ENCODE measurements at places on chromosomes 3 and 15.

DNA sequence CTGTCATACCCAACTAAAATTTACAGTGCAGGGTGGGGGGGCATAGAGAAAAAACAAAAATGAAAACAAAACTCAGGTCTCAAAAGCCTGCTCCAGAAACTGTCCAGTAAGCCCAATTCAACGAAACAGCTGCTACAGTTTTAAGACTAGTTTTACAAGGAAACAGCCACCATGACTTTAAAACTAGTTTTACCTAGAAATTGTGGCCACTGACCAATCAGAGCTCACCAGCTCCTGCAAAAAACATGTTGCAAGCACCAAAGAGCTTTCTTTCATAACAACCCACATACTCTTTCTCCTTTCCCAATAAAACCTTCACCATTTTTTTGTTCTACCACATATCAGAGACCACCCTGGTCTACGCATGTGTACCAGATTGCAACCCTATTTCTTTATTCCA lies 7.3 kb upstream of the CFAP91 start:
- DNase-seq = no peak
- no peaks in the 10 kb centered on the region for H3K27me3 ChIP-seq
- H3K4me3 ChIP-seq = no peak overlapping the region

GRCh38 chr15:56824175-56824574 lies 90.9 kb upstream of the ZNF280D start:
- no peaks in the 10 kb centered on the region for H3K36me3 ChIP-seq
- H3K4me1 ChIP-seq = peaks cover 4% of the 10 kb centered on the region
- DNase-seq = no peak
- no peak overlapping the region for H3K4me3 ChIP-seq
- H3K27me3 ChIP-seq = no peaks in the 10 kb centered on the region

- H3K4me3 ChIP-seq = no peak overlapping the region
- no peak for DNase-seq
- no peaks in the 10 kb centered on the region for H3K4me1 ChIP-seq
- H3K27ac ChIP-seq = no peak overlapping the region
- H3K36me3 ChIP-seq = no peaks in the 10 kb centered on the region
Measured at GRCh38 chr3:132220986-132221385, 96.2 kb upstream of the ACP3 start.

GRCh38 chr15:40054855-40055575 lies 16.0 kb upstream of the SRP14 start:
- H3K27ac ChIP-seq = no peak overlapping the region
- peaks cover 9% of the 10 kb centered on the region for H3K36me3 ChIP-seq
- no peaks in the 10 kb centered on the region for H3K27me3 ChIP-seq
- DNase-seq = no peak
- H3K4me3 ChIP-seq = no peak overlapping the region

DNA sequence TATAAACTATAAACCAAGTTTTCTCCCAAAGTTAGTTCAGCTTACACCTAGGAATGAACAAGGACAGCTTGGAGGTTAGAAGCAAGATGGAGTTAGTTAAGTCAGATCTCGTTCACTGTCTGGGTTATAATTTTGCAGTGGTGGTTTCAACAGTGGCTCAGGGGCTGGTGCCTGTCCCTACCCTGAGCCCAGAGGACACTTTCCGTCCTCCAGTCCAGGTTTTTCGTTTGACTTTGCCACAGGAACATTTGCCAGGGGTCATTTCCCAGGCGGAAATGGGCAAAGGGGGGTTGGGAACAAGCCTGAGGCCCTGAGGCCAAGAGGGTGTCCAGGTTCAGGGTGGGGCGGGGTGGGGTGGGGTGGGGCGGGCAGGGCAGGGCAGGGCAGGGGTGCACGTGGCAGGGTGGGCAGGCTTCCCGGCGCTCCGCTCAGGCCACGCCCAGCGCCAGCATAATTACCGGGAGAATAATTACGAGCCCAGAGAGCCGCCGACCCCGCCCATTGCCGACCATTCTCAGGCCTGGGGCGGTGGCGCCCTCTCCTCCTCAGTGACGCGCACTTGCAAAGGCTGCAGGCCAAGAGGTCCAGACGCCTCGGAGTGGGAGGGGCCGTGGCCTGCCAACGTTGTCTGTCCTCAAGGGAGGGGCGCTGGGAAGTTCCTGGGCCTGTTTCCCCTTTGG lies 70.4 kb downstream of the KLF13 start:
- no peaks in the 10 kb centered on the region for H3K36me3 ChIP-seq
- DNase-seq = peak; percentile 96
- H3K4me3 ChIP-seq = peak overlapping the region; percentile 19
- H3K27ac ChIP-seq = peak overlapping the region; percentile 81
- H3K27me3 ChIP-seq = no peaks in the 10 kb centered on the region

DNA sequence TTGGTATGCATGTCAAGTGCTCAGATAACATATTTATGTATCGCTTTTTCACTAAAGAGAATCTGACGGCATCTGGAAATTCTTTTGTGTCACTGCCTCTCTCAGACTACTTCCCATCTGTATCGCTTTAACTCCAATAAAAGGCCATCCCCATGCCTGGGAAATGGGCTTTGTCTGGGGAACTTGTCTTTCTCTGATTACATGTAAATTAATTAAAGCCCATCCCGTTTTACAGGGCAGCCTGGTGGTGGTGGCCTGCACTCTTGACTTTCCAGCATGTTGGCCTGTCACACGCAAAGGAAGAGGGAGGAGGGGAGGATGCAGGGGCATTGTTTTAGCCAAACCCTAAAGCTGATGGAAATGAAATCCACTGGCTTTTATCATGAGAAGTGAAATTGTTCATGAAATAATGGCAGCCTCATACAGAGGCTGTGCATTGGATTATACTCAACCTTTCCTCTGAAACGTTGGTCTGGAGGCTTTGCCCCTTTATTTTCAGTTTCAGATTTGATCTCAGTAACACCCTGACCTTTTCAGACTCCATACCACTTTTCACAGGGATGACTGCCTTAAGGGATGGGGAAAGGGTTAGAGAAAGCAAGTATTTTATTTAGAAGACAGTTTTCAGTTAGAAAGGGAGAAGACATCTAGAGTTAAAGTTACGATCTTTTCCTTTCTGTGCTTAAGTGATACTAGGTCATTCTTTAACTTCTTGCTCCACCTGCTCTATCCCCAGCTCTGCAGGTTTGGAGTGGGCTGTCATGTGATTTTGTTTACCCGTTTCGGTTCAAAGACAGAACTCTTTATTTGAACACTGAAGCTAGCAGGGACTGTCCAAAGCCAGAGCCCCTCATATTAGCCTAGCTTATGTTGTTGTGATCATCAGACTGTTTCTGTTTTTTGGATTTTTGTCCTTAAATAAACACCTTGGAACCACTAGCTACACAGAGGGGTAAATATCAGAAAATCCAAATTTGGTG lies 94.6 kb upstream of the CTDSPL start:
- no peak overlapping the region for H3K4me3 ChIP-seq
- H3K27me3 ChIP-seq = no peaks in the 10 kb centered on the region
- no peak for DNase-seq
- peak overlapping the region; percentile 61 for H3K27ac ChIP-seq
- H3K4me1 ChIP-seq = peaks cover 73% of the 10 kb centered on the region

DNA sequence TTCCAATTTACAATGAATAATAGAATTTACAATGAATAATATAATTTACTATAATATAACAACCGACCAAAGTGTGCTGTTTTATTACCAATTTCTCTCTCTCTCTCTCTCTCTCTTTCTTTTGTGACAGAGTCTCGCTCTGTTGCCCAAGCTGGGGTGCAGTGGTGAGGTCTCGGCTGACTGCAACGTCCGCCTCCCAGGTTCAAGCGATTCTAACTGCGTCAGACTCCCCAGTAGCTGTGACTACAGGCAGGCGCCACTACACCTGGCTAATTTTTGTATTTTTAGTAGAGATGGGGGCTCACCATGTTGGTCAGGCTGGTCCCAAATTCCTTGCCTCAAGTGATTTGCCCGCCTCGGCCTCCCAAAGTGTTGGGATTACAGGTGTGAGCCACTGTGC lies 17.0 kb upstream of the CCNL1 start:
- peaks cover 24% of the 10 kb centered on the region for H3K4me1 ChIP-seq
- H3K27me3 ChIP-seq = no peaks in the 10 kb centered on the region
- DNase-seq = no peak

DNA sequence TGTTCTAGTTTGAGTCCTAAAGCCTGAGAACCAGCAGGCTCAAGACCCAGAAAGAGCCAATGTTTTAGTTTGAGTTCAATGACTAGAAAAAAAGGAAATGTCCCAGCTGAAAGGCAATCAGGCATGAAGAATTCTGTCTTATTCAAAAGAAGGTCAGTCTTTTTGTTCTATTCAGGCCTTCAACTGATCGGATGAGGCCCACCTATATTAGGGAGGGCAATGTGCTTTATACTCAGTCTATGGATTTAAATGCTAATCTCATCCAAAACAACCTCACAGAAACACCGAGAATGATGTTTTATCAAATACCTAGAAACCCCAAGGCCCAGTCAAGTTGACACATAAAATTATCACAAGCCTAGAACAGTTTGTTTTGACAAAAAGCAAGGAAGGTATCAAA lies 4.0 kb downstream of the MNS1 start:
- no peak for DNase-seq
- H3K4me3 ChIP-seq = no peak overlapping the region
- no peaks in the 10 kb centered on the region for H3K27me3 ChIP-seq
- peaks cover 19% of the 10 kb centered on the region for H3K4me1 ChIP-seq
- no peaks in the 10 kb centered on the region for H3K36me3 ChIP-seq
- no peak overlapping the region for H3K27ac ChIP-seq

GRCh38 chr15:41958002-41958420 lies 14.3 kb downstream of the EHD4 start:
- no peak overlapping the region for H3K4me3 ChIP-seq
- H3K36me3 ChIP-seq = peaks cover 9% of the 10 kb centered on the region
- no peaks in the 10 kb centered on the region for H3K27me3 ChIP-seq

- no peak overlapping the region for H3K27ac ChIP-seq
- no peak for DNase-seq
- H3K4me3 ChIP-seq = peak overlapping the region; percentile 43
- no peaks in the 10 kb centered on the region for H3K36me3 ChIP-seq
- H3K4me1 ChIP-seq = no peaks in the 10 kb centered on the region
Measured at GRCh38 chr3:173584838-173585831, 187.6 kb downstream of the NLGN1 start.

DNA sequence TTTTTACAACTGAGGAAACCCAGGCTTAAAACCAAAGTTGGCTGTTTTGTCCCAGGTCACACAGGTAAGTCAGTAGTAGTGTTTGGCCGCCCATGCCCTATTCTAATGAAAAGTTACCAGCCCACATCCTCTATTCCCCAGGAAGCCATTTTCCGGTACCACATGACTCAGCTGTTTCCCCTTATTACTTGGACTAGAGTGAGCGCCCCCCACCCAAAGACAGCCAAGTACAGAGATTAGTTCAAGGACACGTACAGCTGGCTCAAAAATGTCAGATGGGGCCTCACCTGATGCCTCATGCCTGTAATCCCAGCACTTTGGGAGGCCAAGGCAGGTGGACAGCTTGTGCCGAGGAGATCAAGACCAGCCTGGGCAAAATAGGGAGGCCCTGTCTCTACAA lies 8.5 kb upstream of the KLHL6 start:
- DNase-seq = no peak
- H3K27me3 ChIP-seq = no peaks in the 10 kb centered on the region
- no peaks in the 10 kb centered on the region for H3K36me3 ChIP-seq
- no peak overlapping the region for H3K4me3 ChIP-seq
- H3K4me1 ChIP-seq = peaks cover 4% of the 10 kb centered on the region

- no peak for DNase-seq
- no peak overlapping the region for H3K4me3 ChIP-seq
- no peaks in the 10 kb centered on the region for H3K4me1 ChIP-seq
- H3K36me3 ChIP-seq = no peaks in the 10 kb centered on the region
- no peaks in the 10 kb centered on the region for H3K27me3 ChIP-seq
Measured at GRCh38 chr3:139140553-139140952, 95.9 kb upstream of the PRR23C start.

DNA sequence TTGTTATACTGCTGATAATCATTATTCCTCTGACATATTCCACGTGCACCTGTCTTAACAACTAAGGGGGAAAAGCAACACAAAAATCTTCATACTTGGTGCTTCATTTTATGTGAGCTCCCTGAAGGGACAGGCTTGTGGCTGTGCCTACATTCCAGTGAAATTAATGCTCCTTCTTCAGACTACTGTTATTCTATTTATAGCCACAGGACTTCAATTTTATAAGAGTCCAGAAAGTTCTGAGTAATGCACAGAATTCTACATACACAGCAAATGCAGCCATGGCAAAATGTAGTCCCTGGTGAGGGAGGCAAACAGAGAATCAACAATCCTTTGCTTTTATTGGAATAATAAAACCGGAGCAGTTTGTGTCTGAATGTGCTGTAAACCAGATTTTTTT lies 417.1 kb downstream of the RBMS3 start:
- no peaks in the 10 kb centered on the region for H3K36me3 ChIP-seq
- no peak overlapping the region for H3K4me3 ChIP-seq
- no peak for DNase-seq
- no peaks in the 10 kb centered on the region for H3K27me3 ChIP-seq

- no peaks in the 10 kb centered on the region for H3K27me3 ChIP-seq
- no peak overlapping the region for H3K27ac ChIP-seq
- no peaks in the 10 kb centered on the region for H3K4me1 ChIP-seq
- no peak overlapping the region for H3K4me3 ChIP-seq
- no peaks in the 10 kb centered on the region for H3K36me3 ChIP-seq
Measured at GRCh38 chr3:121443456-121443855, 102.3 kb downstream of the POLQ start.

GRCh38 chr3:178950676-178951075 lies 120.9 kb downstream of the ZMAT3 start:
- DNase-seq = no peak
- no peaks in the 10 kb centered on the region for H3K27me3 ChIP-seq
- no peaks in the 10 kb centered on the region for H3K36me3 ChIP-seq
- H3K27ac ChIP-seq = no peak overlapping the region
